ENCODE measurements at places on chromosomes 7 and 10.

GRCh38 chr7:16504019-16504418 lies 22.6 kb upstream of the LRRC72 start:
- no peak for DNase-seq

DNA sequence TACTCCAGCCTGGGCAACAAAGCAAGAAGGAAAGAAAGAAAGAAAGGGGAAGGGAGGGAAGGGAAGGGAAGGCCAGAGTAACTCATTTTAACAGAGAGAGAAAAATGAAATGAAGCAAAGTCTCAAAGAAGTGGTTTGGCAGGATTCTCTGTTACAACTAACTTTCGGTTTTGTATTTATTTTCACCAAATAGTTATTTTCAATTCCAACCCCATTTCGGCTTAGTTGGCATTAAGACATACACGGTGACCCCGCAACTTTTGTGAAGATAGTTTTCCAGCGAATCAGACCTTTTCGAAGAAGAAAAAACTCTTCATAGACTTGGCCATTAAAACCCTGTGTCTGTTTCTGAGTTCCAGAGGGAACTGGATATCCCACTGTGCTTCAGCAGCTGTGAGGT lies 45.2 kb upstream of the LYZL2 start:
- DNase-seq = no peak

DNA sequence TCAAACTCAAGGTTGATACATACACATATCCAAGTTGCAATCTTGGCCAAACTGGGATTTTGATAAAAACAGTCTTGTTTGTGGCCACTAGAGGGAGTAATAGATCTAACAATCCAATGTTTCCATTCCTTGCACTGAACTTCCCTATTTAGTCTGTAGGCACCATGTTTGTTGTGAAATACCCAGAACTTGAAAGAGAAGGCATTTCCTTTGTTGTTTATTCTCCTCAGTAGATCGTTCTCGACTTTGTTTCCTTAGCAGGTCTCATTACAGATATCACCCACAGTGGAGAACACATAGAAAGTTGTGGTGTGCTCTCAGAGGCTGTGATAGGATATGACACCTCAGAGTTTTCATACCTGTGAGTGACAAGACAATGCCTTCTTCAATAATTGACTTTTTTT lies 70.3 kb upstream of the MXI1 start:
- DNase-seq = no peak

DNA sequence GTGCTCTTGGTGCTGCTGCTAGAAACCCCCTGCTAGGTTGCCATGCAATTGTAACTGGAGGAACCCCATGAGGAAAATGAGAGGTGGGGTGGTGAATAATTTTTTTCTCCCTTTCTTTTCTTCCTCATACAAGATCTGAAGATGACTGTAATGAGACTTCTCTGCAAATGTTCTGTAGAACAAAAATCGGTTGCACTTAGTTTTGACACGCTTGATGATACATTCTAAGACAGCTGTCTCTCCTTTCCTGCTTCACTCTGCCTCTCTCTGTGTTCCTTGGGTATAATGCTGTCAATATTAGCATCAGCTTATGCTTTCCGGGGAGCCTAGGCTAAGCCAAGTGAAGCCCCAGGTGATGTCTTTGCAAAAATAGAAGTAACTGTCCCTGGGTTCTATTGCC lies 721.5 kb downstream of the POM121L12 start:
- no peak for DNase-seq

GRCh38 chr10:88792661-88793060 lies 9.9 kb upstream of the LIPM start:
- DNase-seq = no peak

All from stimulated activated CD8-positive, alpha-beta memory T cell treated with anti-CD3 and anti-CD28 coated beads, Interleukin-2, amount 100 ng/mL, for 48 hours (primary cell).